Left ventricle myocardium inferior (tissue), 1 donor: ENCODE measurements at places on chromosomes 6 and 20.

DNA sequence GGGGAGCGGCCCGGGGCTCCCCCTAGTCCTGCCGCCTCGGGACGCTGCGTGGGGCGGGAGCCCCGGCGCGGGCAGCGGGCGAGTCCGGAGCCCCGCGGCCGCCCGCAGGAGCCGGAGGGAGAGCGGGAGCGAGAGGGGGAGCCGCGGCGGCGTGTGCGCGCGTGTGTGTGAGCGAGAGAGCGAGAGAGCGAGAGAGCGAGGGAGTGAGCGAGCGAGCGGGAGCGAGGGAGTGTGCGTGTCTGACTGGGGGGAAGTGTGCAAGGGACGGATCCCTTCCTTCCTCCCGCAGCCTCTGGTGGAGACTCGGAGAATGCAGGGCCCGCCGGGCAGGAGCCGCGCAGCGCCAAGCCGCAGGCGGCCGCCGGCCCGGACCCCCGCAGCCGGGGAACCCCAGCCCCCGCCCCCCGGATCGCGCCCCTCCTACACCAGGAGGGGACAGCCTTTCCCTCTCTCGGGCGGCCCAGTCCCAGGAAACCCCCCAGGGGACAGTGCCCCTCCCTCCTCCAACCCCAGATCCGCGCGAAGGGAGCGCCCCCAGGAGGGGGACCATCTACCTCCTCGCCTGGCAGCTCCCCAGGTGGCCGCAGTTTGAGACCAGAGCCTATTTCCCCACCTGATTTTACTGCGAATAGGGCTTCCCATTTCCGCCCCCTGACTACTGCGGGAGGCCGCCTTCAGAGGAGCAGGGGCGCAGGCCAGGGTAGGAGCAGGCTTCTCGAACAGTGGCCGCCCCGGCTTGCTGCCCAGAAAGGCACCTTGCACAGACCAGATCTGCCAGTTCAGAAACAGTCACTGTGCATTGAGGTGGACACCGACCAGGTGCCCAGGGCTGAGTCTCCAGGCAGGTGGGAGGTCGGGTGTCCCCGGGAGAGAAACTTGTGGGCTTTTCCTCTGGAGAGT is at the start of gene CDH22:
Gene CDH22 (minus strand): TSS at position 241 of the 900 bp plus-strand sequence. CDS start 57,204 bp downstream, outside the sequence.
- peak; percentile 37 for DNase-seq

DNA sequence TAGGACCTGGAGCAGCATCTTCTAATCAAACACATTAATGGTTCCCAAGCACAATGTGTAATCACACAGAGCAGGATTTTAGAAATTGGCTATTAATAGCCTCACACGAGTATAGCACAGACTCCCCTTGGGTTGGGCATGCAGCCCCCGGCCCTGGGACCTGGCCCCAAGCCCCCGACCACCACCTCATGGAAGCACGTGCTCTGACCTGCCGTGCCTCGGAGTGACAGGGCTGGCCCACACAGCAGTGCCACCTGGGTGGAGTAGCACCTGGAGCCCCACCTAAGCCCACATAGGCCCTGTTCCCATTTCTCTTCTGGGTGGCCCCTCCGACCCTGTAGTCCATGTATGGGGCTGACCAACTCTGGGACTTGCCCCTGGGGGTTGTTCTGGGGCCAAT is 171.8 kb downstream of the TTLL2 start:
- DNase-seq = no peak

- DNase-seq = no peak
Measured at GRCh38 chr6:66423047-66423446, 716.0 kb upstream of the EYS start.

DNA sequence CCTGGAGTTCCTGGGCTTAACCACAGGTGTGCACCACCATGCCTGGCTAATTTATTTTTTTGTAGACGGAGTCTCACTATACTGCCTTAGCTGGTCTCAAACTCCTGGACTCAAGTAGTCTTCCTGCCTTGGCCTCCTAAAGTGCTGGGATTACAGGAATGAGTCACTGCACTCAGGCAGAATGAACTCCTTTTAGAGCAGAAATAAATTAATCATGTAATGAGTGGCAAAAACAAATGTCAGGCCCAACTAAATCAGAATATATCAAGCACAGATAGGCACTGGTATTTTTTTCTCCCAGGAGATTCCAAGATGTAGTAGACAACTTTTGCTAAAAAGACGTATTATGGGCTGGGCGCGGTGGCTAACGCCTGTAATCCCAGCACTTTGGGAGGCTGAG is 2.6 kb downstream of the RPS10 start:
- no peak for DNase-seq

DNA sequence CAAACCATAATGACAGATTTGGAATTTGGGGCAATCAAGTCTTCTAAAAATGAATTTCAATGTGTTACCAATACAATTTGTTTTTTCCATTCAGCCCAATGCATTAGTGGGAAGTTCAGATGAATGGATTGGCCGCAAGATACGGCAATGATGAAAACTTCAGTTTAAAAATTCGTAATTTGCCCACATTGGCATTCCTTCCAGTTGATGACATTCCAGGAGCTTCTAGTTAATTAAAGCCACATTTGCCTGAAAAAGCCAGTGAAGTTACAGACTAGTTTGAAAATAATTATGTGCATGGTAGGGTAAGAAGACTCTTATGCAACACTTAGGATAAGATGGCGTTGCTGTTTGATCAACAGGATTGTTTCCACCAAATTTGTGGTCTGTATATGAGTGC is 46.2 kb downstream of the NHLRC1 start:
- DNase-seq = no peak

GRCh38 chr6:22807261-22807660 is 237.9 kb downstream of the HDGFL1 start:
- no peak for DNase-seq

GRCh38 chr6:50277774-50278173 is 228.0 kb upstream of the DEFB112 start:
- no peak for DNase-seq

- no peak for DNase-seq
Measured at GRCh38 chr6:84372290-84372689, 144.8 kb upstream of the CEP162 start.

GRCh38 chr20:16528078-16528477 is 45.2 kb downstream of the KIF16B start:
- no peak for DNase-seq

DNA sequence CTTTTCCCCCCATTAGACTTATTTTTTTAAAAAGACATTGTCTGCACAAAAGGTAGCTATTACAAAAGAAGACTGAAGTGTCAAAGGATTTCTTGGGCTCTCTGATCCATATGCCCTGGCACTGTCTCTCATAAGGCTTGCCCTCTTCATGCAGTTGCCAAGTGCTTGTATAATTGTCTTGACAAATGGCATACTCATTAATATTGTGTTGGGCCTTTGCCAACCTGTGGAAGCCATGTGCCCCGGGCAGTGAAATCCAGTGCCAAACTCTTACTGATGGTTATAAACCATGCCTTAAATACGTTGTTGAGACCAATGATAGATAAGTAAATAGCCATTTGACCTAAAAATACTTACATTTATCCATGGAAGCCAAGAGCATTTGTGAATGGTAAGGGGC is 98.1 kb downstream of the FARS2 start:
- no peak for DNase-seq

- DNase-seq = no peak
Measured at GRCh38 chr6:87199787-87200186, 44.4 kb downstream of the ZNF292 start.

DNA sequence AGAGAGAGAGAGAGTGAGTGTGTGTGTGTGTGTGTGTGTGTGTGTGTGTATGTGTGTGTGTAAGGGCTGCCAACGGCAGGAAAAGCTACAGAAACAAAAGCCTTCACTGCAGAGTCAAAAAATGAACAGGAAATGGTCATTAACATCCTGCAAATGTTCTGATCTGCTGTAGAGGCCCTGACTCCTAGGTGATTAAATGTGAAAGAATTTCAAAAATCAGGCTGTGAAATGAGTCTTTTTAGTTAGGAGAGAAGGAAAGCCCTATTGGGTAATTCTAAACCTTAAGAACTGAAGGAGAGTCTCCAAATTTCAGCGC is 166.5 kb upstream of the MYLIP start:
- DNase-seq = no peak

DNA sequence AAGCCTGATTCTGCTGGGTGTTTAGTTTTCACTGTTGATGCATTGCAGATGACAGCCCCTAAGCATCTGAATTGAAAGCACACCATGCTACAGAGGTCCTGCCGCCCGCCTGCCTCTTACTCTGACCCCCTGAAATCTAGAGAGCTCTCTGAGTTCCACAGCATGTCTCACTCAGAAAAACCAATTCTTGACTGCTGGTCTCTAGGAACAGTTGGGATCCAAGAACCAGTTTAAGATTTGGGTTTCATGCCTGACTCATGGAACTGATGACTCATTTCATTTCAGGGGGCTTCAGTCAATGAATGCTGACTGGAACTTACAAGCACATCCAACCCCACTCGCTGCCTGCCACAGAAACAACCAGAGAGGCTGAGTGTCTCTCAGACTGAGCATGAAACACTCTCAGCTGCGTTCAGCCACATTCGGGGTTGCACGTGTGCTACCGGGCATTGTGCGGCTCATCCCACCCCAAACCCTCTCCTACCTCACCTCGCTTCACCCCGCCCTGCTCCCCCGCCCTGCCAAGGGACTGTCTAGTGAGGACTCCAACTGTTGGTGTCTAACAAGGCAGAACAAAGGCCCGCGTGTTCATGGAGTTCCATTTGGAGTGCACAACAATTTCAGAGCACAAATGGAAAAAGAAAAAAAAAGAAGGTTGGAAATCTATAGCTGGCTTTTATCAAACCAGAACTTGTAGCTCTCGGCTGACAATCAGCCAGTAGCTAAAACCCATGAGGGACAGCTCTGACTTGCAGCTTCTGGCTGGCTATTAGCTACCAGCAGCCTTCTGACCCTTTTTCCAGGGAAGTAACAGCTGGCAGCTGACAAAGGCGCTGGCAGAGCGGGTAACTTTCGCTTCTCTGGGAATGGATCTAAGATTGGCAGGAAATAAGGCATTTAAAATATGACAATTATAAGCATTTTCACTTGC is 20.0 kb upstream of the TRAF3IP2 start:
- DNase-seq = no peak

GRCh38 chr6:133752129-133752528 is 136.8 kb upstream of the TCF21 start:
- DNase-seq = no peak

DNA sequence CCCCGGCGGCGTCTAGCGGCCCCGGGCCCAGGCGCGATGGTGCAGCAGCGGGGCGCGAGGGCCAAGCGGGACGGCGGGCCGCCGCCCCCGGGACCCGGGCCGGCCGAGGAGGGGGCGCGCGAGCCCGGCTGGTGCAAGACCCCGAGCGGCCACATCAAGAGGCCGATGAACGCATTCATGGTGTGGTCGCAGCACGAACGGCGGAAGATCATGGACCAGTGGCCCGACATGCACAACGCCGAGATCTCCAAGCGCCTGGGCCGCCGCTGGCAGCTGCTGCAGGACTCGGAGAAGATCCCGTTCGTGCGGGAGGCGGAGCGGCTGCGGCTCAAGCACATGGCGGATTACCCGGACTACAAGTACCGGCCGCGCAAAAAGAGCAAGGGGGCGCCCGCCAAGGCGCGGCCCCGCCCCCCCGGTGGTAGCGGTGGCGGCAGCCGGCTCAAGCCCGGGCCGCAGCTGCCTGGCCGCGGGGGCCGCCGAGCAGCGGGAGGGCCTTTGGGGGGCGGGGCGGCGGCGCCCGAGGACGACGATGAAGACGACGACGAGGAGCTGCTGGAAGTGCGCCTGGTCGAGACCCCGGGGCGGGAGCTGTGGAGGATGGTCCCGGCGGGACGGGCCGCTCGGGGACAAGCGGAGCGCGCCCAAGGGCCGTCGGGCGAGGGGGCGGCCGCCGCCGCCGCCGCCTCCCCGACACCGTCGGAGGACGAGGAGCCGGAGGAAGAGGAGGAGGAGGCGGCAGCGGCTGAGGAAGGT is 715 bp downstream of the SOX12 start:
- peak; percentile 71 for DNase-seq

DNA sequence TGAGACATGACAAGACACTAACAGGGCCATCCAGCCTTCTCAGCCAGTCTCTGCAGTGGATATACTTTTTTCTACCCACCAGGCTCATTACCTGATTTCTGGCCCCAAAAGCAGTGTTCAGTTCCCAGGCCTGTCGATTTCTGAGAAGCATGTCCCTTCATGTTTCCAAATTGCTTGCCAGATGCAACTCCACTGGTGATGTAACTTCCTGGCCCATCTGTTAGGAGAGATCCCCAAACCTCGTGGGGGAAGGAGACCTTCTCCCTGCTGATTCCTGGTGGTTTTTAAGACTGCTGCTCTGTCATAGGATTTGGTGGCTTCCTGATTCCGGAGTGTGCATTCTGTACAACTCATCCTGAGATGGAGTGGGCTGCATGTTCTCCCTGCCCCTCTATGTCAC is 31.6 kb upstream of the MRPS10 start:
- no peak for DNase-seq

DNA sequence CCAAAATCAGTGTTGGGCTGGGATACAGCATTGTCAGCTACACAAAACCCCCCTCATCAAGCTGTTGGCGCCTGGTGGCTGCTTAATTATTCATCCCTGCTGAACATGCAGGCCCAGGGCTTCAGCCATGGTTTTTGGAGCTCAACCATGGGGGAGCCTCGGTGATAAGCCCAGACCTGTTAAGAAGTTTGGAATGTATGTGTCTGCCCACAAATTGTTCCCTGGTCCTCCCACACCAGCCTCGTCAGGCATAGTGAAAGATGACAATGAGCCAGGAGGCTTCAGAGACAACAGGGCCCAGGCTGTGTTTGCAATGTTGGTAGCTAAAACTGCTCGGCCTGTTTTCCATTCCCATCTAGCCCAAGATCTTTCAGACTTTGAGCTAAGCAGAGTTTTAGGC is 34.8 kb upstream of the SIRPA start:
- no peak for DNase-seq

- no peak for DNase-seq
Measured at GRCh38 chr6:70231311-70231710, 71.6 kb downstream of the COL9A1 start.

DNA sequence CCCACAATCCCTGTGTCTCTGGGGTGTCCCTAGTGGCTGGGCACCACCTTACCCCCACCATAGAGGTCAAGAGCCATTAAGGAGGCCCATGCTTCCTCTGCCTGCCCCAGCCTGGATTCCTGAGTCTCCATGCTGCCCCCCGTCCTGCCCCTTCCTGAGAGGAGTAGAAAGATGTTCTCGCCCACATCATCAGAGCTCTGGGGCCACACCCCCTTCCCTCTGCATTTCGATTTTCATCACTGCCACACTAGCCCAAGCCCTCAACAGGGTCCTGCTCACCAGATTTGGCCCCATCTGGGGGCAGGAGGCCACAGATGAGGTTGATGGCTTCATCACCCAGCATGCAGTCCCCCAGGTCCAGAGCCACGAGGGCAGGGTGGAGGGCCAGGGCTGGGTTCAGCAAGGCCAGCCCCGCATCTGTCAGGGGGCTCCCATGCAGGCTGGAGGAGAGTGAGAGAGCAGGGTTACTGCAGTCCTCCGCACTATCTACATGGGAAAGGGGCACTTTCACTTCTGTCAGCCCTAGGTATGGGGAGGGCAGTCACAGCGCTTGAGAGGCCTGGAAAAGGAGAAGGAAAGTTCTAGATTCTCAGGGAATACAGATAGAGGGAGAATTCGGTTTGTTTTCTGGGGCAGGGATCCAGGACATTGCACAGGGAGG is 1.5 kb downstream of the LRRC73 start:
- DNase-seq = no peak

DNA sequence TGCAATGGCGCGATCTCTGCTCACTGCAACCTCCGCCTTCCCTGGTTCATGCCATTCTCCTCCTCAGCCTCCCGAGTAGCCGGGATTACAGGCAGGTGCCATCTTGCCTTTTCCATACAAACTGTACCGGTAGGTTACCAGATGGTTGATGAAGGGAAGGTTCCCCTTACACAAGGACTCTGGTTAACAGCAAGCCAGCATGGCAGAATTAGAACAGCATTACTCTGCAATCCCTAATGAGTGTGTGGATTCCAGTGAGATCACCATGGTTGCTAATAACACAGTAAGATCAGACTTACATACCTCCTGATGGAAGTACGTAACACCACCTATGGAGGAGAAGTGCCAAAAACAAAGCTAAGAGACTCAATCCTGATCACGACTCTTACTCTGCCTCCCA is 51.7 kb downstream of the TTI1 start:
- no peak for DNase-seq
